ENCODE measurements at places on chromosomes 4 and X.
A peak's percentile ranks its signal among the peaks of the same experiment; 100 is the strongest.

DNA sequence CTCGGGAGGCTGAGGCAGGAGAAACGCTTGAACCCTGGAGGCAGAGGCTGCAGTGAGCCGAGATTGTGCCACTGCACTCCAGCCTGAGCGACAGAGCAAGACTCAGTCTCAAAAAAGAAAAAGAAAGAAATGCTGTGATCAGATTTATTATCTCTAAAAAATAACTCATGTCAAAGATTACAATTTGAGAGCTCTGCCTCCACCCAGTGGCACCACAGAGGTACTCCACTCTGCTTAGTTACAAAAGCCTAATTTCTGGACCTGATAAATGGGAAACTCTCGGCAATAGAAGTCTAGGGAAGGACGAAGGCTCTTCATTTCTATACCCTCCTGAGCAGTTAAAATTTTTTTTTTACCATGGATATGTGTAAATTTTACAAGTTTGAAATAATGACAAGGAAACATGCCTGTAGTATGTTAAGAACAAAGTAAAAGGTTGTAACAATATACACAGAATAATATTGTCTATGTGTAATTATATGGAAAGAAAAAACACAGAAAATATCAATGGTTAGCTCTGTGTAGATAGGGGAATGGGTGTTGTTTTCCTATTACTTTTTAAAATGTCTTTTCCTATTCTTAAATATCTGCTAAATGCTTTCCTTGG, 149.8 kb downstream of the STIM2 start:
- DNase-seq: peak; percentile 69

DNA sequence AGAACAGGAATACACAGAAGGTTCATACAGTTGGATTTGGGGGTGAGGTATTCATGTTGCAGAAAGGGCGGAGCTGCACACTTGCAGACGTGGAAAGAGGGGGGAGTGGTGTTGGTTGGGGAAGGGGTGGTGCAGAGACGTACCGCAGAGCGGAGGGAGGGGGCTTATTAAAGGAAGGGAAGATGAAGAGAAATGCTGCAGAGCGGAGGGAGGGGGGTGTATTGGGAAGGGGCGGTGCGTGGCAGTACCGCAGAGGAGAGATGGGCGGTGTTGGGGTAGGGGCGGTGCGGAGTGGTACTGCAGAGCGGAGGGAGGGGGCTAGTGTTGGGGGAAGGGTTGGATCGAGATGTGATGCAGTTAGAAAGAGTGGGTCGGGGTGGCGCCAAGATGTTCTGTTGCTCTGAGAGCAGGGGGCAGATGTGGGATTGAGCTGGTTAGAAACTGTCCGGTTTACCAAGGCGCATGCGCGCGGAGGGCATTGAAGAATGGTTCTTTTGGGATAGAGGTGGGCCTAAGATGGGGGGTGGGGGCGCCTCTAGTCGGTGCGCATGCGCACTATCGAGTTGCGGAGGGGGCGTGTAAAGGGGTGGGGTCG, 900 bp downstream of the TRO start:
- peak; percentile 49 for DNase-seq

DNA sequence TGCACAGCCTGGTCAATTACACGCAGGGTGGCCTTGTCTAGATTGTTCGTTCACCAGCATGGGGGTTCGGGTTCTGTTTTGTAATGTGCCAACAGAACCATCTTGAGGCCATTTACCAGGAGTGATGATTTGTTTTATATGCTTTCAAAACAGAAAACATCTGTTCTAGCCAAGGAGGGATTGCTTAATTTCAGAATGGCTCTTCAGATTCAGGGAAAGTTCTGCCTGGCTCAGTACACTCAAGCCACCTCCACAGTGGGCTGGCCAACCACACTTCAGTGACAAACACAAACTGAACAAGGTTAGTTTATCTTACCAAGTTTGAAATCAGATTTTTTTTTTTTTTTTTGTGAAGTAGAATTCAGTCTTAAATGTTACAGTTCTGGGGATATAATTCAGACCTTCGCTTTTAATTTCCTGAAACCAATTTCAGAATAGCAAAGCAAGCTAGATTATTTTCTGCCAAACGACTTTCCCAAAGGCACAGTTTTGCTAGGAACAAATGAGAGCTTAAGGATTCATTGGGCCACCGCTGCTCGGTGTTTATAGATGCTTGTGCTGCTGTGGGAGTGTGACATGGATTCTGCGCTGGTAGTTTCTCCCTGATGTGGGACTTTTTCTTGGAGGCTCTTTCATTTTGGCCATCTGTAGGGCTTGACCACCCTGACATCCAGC, 23.4 kb downstream of the SMS start:
- DNase-seq: no peak

GRCh38 chr4:180962268-180962667, 1280.9 kb upstream of the TENM3 start:
- no peak for DNase-seq

DNA sequence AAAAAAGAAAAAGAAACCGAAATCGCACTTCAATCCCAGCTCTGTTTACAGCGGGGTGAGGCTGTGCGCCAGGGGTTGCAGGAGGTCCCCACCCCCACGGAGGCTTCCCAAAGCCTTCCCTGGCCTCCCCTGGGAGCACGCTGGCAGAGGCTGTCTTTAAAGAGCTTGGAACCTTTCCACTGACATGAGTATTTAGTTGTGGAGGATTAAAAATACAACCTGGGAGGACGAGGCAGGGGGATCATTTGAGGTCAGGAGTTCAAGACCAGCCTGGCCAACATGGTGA, 69.1 kb downstream of the PPP2R2C start:
- no peak for DNase-seq

- DNase-seq: no peak
Measured at GRCh38 chrX:14590216-14590615, 60.9 kb downstream of the GLRA2 start.
